ENCODE measurements at places on chromosomes 11 and 22. TPM values are rescaled to one million over a fixed set of nuclear protein-coding genes. Genes with fewer than 3 reads are reported as not detected.
A peak's percentile ranks its signal among the peaks of the same experiment; 100 is the strongest.

GAL3ST1 gene
- 8.2 TPM for total RNA-seq

DNA sequence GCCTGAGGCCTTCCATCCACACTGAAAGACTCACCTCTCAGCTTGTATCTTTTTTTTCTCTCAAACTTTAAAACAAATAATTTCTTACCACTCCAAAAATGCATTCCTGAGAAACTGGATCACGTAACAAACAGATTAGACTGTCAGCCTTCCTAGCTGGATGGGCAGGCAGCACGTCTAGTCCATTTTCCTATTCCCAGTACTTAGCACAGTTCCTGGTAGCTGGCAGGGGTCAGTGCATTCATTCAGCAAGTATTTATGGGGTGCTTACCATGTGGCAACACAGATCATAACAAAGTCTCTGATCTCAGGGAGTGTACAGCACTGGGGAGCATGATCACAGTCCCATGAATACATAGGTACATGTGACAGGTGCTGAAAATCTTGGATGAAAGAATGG, 89.6 kb downstream of the UBASH3B start:
- no peaks in the 10 kb centered on the region for H3K4me1 ChIP-seq
- peaks cover 5% of the 10 kb centered on the region for H3K36me3 ChIP-seq
- H3K4me3 ChIP-seq = no peak overlapping the region
- H3K27ac ChIP-seq = no peak overlapping the region
- no peak for DNase-seq
- H3K27me3 ChIP-seq = no peaks in the 10 kb centered on the region

RAPSN gene
- total RNA-seq = 3.6 TPM

IFITM1 gene
- 45.6 TPM for total RNA-seq

GRCh38 chr22:31230871-31231621, 18.9 kb downstream of the LIMK2 start:
- H3K27me3 ChIP-seq = no peaks in the 10 kb centered on the region
- peak; percentile 41 for DNase-seq
- H3K4me1 ChIP-seq = peaks cover 52% of the 10 kb centered on the region
